ENCODE measurements at places on chromosomes 6 and 20. TPM values are rescaled to one million over a fixed set of nuclear protein-coding genes. Genes with fewer than 3 reads are reported as not detected.

- no peak for DNase-seq
Observed at GRCh38 chr6:111301946-111302345, 181.1 kb downstream of the REV3L start.

GSTA2 gene
- polyA plus RNA-seq = 0.51 TPM

AGER gene
- 78.8 TPM for polyA plus RNA-seq

GRCh38 chr6:13766201-13766634 is 48.1 kb downstream of the MCUR1 start:
- no peak for DNase-seq
